ENCODE measurements at places on chromosomes 6 and 20. TPM values are rescaled to one million over a fixed set of nuclear protein-coding genes. Genes with fewer than 3 reads are reported as not detected.

DNA sequence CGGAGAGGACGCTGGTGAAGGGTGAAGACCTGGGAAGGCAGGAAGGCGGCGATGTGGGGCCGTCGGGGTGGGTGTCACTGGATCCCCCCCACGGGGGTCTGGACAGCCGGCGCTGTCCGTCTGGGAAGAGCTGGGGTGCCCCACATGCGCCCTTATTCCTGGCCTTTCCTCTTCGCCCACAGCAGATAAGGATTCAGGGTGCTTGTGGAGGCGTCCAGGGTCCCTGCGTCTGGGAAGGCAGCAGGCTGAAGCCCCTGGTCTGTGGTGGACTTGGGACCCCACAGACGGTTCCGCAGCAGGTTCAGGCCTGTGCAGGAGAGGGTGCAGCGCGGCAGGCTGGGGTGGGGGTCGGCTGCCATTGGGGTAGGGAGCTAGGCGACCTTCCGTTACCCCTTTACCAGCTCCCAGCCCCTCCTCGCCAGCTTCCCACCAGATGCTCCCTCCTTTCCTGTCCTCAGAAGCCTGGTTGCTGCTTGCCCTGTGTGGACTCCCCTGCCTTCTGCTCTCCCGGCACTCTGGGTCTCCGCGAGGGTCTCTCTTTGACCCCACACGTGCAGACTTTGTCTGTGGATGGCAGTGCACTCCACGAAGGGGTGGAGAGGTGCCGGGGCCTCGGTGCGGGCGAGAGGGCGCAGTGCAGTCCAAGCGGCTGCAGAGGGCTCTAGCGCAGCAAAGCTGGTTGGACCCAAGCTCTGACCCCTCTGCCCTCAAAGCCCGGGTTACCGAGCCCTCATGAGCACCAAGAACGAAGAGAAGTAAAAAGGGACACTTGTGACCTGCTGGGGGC is 2.1 kb upstream of the GATA5 start:
- H3K36me3 ChIP-seq = no peaks in the 10 kb centered on the region
- peaks cover 18% of the 10 kb centered on the region for H3K4me1 ChIP-seq
- H3K27ac ChIP-seq = no peak overlapping the region
- DNase-seq = no peak

DNA sequence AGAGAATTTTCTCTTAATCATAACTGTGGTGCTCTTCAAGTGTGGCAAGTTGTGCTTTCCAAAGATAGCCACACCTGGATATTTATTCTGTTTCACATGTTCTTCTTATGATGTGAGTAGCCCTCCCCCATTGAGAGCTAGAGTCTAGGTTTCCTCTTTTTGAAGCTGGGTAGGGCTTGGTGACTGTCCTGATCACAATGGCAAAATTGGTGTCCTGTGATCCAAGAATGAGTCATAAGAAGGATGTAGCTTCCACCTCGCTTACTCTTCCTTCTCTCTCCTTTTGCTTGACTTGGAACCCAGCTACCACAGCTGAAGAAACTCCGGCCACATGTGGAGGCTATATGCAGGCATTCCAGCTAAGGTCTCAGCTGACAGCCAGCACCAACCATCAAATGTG is 7.4 kb upstream of the IGF2R start:
- no peak overlapping the region for H3K4me3 ChIP-seq
- no peaks in the 10 kb centered on the region for H3K36me3 ChIP-seq
- peaks cover 17% of the 10 kb centered on the region for H3K4me1 ChIP-seq
- no peaks in the 10 kb centered on the region for H3K27me3 ChIP-seq
- no peak overlapping the region for H3K27ac ChIP-seq

GRCh38 chr6:111865909-111866546 is 7.2 kb downstream of the FYN start:
- peaks cover 56% of the 10 kb centered on the region for H3K4me1 ChIP-seq
- H3K27me3 ChIP-seq = no peaks in the 10 kb centered on the region
- H3K27ac ChIP-seq = no peak overlapping the region
- no peaks in the 10 kb centered on the region for H3K36me3 ChIP-seq
- no peak for DNase-seq

DNA sequence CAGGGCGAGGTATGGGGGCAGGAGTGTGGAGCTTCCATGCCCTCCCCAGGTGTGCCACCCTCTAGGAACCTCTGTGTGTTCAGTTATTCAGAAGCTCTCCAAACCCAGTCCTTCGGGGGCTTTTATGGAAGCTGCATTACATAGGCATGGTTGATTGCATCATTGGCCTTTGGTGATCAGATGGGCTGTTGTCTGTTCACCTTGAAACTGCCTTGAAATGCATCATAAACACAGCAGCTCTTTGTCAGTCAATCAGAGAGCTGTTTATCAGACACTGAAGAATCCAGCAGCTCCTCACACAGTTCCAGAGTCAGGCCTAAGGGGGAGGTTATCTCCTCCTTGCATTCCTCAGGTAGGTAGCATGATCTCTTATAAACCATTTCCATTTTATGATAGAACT is 62.4 kb downstream of the E2F3 start:
- H3K27me3 ChIP-seq = no peaks in the 10 kb centered on the region
- no peak for DNase-seq
- no peak overlapping the region for H3K27ac ChIP-seq
- no peaks in the 10 kb centered on the region for H3K36me3 ChIP-seq
- peaks cover 9% of the 10 kb centered on the region for H3K4me1 ChIP-seq

GRCh38 chr6:25944688-25945574 is 14.4 kb upstream of the SLC17A2 start:
- H3K36me3 ChIP-seq = no peaks in the 10 kb centered on the region
- H3K27ac ChIP-seq = no peak overlapping the region
- no peaks in the 10 kb centered on the region for H3K4me1 ChIP-seq
- H3K27me3 ChIP-seq = no peaks in the 10 kb centered on the region

GRCh38 chr6:398558-399078 is 7.1 kb downstream of the IRF4 start:
- peaks cover 4% of the 10 kb centered on the region for H3K4me1 ChIP-seq
- no peak for DNase-seq
- H3K36me3 ChIP-seq = no peaks in the 10 kb centered on the region
- no peak overlapping the region for H3K4me3 ChIP-seq
- H3K27ac ChIP-seq = no peak overlapping the region

GRCh38 chr20:36217226-36217625 is 19.1 kb upstream of the AAR2 start:
- DNase-seq = no peak
- no peaks in the 10 kb centered on the region for H3K4me1 ChIP-seq
- H3K27me3 ChIP-seq = no peaks in the 10 kb centered on the region

The CST2 gene
- total RNA-seq = not detected

The WFDC12 gene
- 0.64 TPM for total RNA-seq
